Spinal cord (tissue), 10 donors: ENCODE measurements at places on chromosomes 3 and 15. TPM values are rescaled to one million over a fixed set of nuclear protein-coding genes. Genes with fewer than 3 reads are reported as not detected.

Gene LMAN1L
- not detected for polyA plus RNA-seq

Gene MUSTN1
- 0.65 TPM for polyA plus RNA-seq

Gene BCL2A1
- polyA plus RNA-seq = 0.32 TPM

Gene LRTM1
- not detected for polyA plus RNA-seq

Gene XIRP1
- polyA plus RNA-seq = 1.3 TPM

Gene ERICH6
- 0.89 TPM for polyA plus RNA-seq

Gene GCNT3
- 1.1 TPM for polyA plus RNA-seq

Gene ZNF717
- 15.9 TPM for polyA plus RNA-seq

Gene NR1I2
- 0.43 TPM for polyA plus RNA-seq

Gene ADAMTSL3
- 3.6 TPM for polyA plus RNA-seq

Gene SLC15A2
- 95.5 TPM for polyA plus RNA-seq

Gene ARGFX
- polyA plus RNA-seq = not detected

Gene GABRA5
- polyA plus RNA-seq = 31.5 TPM

Gene CMTM8
- 4.5 TPM for polyA plus RNA-seq

Gene APOD
- polyA plus RNA-seq = 195 TPM

Gene SERINC4
- 0.29 TPM for polyA plus RNA-seq

Gene OR5H6
- not detected for polyA plus RNA-seq

Gene SSUH2
- polyA plus RNA-seq = 2.3 TPM

Gene SERPINI2
- 5.8 TPM for polyA plus RNA-seq

Gene DLL4
- polyA plus RNA-seq = 8.5 TPM

Gene CP
- polyA plus RNA-seq = 1.3 TPM

Gene AHSG
- polyA plus RNA-seq = 0.27 TPM

Gene SGO1
- polyA plus RNA-seq = 4.0 TPM

Gene CISH
- 3.2 TPM for polyA plus RNA-seq

Gene ABHD10
- 64.4 TPM for polyA plus RNA-seq

Gene MME
- 5.8 TPM for polyA plus RNA-seq

Gene CASR
- polyA plus RNA-seq = 1.3 TPM
